ENCODE measurements at places on chromosomes 16 and 17. TPM values are rescaled to one million over a fixed set of nuclear protein-coding genes. Genes with fewer than 3 reads are reported as not detected.

CCDC200 gene
- polyA plus RNA-seq, result 4.4 TPM

KRTAP2-2 gene
- not detected for polyA plus RNA-seq

ATF7IP2 gene
- 10.4 TPM for polyA plus RNA-seq

USB1 gene
- polyA plus RNA-seq, result 51.2 TPM

SNX11 gene
- 23.4 TPM for polyA plus RNA-seq

SMARCD2 gene
- 36.6 TPM for polyA plus RNA-seq

CACNG3 gene
- 21.1 TPM for polyA plus RNA-seq
